ENCODE measurements at places on chromosomes 2 and 18.

DNA sequence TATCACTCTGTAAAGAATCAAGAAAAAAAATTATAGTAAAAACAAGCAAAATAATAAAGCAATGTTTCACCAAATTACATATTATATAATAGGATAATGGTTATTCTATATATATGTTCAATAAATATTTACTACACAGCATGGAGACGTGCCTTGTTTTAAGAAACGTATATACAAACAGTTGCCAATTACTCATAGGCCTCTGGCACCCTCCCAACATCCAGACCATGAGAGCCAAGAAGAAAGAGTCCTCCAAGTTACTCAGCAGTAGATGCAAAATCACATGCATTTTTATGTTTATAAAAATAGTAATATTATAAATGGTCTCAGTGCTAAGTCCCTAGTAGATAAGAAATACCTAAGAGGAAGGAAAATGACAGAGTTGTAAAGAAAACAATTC is 64.8 kb downstream of the REV1 start:
- no peak for DNase-seq

- DNase-seq, result no peak
These were observed 20.3 kb downstream of the CFAP210 start for GRCh38 chr2:169673921-169674320.

DNA sequence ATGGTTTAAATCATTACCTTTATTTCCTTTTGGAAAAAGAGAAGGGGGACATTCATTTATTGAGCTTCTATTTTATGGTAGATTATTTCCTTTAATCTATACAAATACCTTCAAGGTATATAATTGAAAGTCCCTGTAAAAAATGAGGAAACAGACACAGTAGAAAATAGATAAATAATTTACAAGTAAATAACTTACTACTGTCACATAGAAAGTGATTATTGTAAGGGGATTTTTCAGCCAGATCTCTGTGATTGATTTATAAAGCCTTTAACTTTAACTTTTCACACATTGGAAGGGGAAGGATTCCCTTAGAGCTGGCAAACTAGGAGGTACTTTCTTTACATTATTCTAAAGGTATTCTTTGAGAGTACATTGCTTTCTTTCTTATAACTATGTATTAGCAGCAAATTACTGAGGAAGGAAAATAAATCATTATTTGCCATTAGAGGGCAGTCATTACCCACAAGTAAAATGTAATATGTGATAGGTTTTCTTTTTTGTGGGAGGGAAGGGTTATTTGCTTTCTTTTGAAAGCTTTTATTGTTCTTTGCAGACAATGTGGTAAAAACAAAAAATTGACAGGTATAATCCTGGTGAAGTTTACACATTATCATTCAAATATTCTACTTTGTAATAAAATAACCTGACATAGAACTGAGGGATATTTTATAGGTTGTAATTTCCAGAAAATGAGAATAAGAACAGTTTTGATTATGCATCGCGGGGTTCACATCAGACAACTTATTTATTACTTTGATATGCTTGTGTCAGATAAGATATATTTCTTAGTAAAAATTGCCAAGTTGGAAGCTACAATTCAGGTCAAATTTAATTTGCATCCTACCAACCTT is 24.8 kb upstream of the RPE start:
- DNase-seq, result no peak

GRCh38 chr2:134445985-134446382 is 192.1 kb downstream of the MGAT5 start:
- no peak for DNase-seq

DNA sequence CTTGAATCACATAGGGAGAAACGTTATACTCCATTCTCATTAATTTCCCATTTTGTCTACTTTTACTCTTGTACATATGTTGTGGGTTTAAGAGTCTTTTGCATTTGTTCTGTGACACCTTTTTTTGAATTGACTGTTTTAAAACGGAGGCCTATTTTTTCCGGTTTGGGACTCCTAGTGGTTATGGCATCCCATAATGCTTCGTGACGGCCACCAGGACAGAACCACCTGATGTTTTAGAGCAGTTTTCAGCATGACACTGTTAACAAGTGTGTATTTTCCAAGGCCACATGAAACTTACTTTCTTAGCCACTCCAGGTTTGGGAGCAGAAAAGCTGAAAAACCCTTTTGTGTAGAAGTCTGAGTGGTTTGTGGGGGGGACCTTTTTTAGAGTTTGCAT is 8.4 kb downstream of the SOX11 start:
- DNase-seq, result no peak

GRCh38 chr2:18232731-18233438 is 327.6 kb downstream of the RDH14 start:
- no peak for DNase-seq
